Stimulated activated memory B cell treated with anti-CD40 and anti-IgM and Interleukin-4, amounts not matched to agents 10 μg/mL and 1 μg/mL and 100 μg/mL, for 72 hours (primary cell): ENCODE measurements at places on chromosomes 5 and 9.
A peak's percentile ranks its signal among the peaks of the same experiment; 100 is the strongest.

- H3K27me3 ChIP-seq, result no peaks in the 10 kb centered on the region
- H3K4me3 ChIP-seq, result no peak overlapping the region
- H3K27ac ChIP-seq, result no peak overlapping the region
- no peaks in the 10 kb centered on the region for H3K36me3 ChIP-seq
These were observed 1644.5 kb upstream of the NUDT12 start for GRCh38 chr5:105207066-105207465.

DNA sequence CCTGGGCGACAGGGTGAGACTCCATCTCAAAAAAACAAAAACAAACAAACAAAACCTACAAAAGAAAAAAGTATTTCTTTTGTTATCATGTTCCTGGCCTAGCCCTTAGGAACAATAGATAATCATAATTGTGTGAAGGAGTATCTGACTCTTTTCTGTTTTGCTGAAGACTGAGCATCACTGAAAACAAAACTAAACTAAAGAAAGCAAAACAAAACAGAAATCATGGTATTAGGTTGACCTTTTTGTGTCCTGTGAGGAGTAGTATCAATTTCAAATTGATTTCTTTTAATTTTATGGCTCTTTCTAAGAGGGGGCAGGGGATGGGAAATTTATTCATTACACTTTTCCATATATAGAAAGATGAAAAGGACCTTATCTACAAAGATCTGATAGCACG is 246.0 kb downstream of the YTHDC2 start:
- H3K27me3 ChIP-seq, result peaks cover 19% of the 10 kb centered on the region
- H3K27ac ChIP-seq, result no peak overlapping the region
- H3K36me3 ChIP-seq, result no peaks in the 10 kb centered on the region
- H3K4me3 ChIP-seq, result no peak overlapping the region
- no peak for ATAC-seq
- H3K4me1 ChIP-seq, result no peaks in the 10 kb centered on the region

GRCh38 chr5:1557114-1557873 is 33.5 kb upstream of the LPCAT1 start:
- peaks cover 6% of the 10 kb centered on the region for H3K36me3 ChIP-seq
- H3K4me3 ChIP-seq, result no peak overlapping the region
- no peak for ATAC-seq
- H3K4me1 ChIP-seq, result no peaks in the 10 kb centered on the region
- H3K27ac ChIP-seq, result no peak overlapping the region

DNA sequence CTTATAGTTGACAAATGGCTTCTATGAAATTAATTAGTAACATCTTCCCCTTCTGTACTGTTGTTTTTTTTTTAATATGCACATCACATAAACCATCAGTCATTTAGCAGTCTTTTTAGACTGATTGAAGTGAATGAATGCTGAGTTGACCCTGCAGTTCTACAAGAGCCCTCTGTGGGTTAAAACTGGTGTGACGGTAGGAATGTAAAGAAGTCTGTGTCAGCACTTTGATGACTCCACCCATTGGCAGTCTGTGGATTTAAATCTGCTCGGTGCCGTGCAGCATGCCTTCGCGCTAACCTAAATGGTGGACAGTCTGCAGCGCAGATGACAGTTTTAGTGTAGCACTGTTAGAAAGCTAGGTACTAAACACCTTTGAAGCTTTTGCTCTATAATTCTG is 3.1 kb downstream of the GTF3C4 start:
- peaks cover 6% of the 10 kb centered on the region for H3K36me3 ChIP-seq
- no peak overlapping the region for H3K27ac ChIP-seq
- ATAC-seq, result no peak
- H3K27me3 ChIP-seq, result no peaks in the 10 kb centered on the region

DNA sequence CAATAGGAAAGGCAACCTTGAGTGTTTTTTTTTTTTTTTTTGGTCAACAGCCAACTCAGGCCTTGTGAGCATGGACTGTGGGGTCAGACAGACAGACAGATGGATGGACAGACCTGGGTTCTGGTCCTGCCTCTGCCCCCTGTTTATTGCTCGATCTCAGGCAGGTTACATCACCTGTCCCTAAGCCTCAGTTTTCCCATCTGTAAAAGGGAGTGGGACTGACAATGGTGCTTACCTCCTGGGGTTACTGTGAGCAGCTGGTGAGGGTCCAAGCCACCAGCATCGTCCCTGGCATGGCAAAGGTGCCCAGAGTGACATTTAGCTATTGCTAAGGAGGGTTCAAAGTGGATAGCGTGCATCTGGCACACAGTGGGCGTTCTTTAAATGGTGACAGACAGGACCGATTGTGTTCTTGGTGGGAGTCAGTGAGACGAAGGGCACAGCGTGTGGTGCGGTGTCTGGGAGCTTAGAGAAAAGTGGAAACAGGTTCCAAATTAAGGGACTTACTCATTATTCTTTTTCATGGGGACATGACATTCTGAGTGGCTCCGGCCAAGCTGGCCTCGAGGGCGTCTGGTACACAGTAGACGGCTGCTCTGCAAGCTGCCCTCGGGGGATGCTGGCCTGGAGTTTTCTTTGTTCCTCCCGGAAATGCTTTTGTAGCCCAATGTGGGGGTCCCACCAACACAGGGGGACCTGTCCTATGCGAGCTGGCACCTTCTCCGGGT is 72.1 kb downstream of the COL27A1 start:
- no peaks in the 10 kb centered on the region for H3K4me1 ChIP-seq
- no peaks in the 10 kb centered on the region for H3K36me3 ChIP-seq
- H3K4me3 ChIP-seq, result no peak overlapping the region
- ATAC-seq, result no peak

DNA sequence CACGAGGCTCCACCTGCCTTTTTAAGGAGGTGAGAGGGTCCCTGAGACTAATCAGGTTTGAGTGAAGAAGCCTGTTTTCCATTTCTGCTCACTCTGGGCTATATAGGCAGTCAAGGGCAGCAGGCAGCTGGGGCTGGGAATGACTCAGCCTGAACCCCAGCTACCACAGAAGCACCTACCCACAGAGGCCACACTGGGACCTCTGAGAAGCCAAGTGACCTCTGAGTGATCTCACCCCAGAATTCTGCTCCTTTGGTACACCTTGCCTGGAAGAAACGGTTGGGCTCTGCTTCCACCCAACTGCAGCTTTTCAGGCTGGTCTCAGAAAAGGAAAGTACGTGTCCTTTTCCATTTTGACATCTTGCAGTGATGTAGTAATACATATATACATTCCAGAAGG is 6.8 kb downstream of the FAM219A start:
- H3K4me1 ChIP-seq, result peaks cover 28% of the 10 kb centered on the region
- peak; percentile 90 for ATAC-seq
- H3K27me3 ChIP-seq, result no peaks in the 10 kb centered on the region

DNA sequence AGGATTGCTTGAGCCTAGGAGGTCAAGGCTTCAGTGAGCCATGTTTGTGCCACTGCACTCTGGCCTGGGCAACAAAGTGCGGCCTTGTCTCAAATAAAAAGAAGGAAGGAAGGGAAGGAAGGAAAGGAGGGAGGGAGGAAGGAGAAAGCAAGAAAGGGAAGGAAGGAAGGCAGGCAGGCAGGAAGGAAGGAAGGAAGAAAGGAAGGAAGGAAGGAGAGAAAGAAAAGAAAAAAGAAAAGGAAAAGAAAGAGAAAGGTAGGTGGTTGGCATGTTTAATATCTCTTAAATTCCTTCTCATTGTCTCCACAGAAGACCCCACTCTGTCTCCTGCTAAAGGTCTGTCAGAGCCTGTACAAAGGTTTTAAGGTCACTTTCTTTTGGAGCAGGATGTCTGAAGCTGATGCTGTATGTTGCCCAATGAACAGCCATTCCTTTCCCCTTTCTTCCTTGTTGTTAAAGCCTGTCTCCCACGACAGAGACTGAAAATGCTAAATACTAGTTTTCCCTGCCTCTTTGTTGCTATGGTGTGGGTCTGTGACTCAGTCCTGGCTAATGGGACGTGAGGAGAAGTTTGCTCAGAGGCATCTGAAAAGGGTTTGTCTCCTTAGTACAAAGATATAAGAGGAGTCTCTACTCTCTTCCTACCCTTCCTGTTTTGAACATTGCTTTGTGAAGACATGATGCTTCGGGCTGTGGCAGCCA is 213.3 kb downstream of the PCSK1 start:
- H3K4me1 ChIP-seq, result no peaks in the 10 kb centered on the region
- H3K27me3 ChIP-seq, result no peaks in the 10 kb centered on the region
- no peak overlapping the region for H3K27ac ChIP-seq
- ATAC-seq, result no peak

GRCh38 chr5:113293975-113294310 is 140.8 kb downstream of the TSSK1B start:
- peaks cover 16% of the 10 kb centered on the region for H3K4me1 ChIP-seq
- no peak overlapping the region for H3K27ac ChIP-seq
- no peak for ATAC-seq
- H3K27me3 ChIP-seq, result peaks cover 80% of the 10 kb centered on the region

GRCh38 chr9:124214116-124214515 is 43.6 kb upstream of the NEK6 start:
- H3K4me3 ChIP-seq, result no peak overlapping the region
- H3K36me3 ChIP-seq, result no peaks in the 10 kb centered on the region
- H3K27me3 ChIP-seq, result no peaks in the 10 kb centered on the region

DNA sequence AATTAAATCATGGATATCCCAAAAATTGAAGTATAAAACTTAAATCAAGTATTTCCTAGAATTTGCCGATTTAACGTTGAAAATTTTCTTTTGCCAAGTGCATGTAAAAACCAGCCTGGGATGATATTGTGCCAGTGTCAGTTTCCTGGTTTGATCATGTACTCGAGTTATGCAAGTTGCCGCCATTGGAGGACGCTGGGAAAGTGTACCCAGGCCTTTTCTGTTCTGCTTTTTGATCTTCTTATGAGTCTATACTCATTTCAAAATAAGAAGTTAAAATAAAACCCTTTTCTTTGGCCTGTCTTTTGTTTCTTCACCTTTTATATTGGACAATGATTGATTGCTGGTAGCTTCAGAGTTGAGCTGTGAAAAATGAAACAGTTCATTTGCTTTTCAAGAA is 93.1 kb upstream of the NFIL3 start:
- H3K4me1 ChIP-seq, result peaks cover 17% of the 10 kb centered on the region
- no peak overlapping the region for H3K4me3 ChIP-seq
- ATAC-seq, result peak; percentile 68
- no peak overlapping the region for H3K27ac ChIP-seq
- H3K36me3 ChIP-seq, result no peaks in the 10 kb centered on the region

DNA sequence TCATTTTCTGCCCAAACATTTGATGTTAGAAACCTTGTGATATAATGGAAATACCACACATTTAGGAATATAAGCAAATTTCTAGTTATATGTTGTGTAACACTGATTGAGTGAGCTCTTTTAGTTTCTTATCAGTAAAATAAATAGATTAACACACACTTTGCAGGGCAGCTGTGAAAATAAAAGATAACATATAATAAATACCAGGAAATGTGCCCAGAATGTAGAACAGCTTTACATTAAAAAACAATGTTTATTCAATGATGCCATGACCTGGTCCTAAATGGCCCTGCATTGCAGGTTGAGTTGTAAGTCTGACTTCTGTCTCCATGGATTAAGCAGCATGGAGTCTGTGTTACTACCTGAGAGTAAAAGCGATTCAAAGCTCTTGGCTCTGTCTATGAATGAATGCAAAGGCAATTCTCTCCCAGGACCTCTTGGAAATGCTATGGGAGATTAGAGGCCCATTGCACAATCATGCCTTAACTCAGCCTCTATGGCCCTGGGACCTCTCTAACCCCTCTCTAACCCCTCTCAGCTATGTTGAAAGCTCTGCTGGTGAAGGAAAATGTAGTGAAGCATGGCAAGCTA is 296.0 kb upstream of the ACTBL2 start:
- no peak overlapping the region for H3K4me3 ChIP-seq
- no peaks in the 10 kb centered on the region for H3K4me1 ChIP-seq
- no peak for ATAC-seq
- H3K36me3 ChIP-seq, result no peaks in the 10 kb centered on the region

- no peak overlapping the region for H3K4me3 ChIP-seq
- no peaks in the 10 kb centered on the region for H3K27me3 ChIP-seq
- peaks cover 22% of the 10 kb centered on the region for H3K36me3 ChIP-seq
- peak overlapping the region; percentile 60 for H3K27ac ChIP-seq
- peaks cover 42% of the 10 kb centered on the region for H3K4me1 ChIP-seq
- ATAC-seq, result no peak
These were observed 188.6 kb downstream of the NR3C1 start for GRCh38 chr5:143214890-143215289.

GRCh38 chr5:50684721-50685120 is 18.3 kb downstream of the PARP8 start:
- no peak for ATAC-seq
- peak overlapping the region; percentile 53 for H3K27ac ChIP-seq
- no peaks in the 10 kb centered on the region for H3K27me3 ChIP-seq
- no peak overlapping the region for H3K4me3 ChIP-seq

DNA sequence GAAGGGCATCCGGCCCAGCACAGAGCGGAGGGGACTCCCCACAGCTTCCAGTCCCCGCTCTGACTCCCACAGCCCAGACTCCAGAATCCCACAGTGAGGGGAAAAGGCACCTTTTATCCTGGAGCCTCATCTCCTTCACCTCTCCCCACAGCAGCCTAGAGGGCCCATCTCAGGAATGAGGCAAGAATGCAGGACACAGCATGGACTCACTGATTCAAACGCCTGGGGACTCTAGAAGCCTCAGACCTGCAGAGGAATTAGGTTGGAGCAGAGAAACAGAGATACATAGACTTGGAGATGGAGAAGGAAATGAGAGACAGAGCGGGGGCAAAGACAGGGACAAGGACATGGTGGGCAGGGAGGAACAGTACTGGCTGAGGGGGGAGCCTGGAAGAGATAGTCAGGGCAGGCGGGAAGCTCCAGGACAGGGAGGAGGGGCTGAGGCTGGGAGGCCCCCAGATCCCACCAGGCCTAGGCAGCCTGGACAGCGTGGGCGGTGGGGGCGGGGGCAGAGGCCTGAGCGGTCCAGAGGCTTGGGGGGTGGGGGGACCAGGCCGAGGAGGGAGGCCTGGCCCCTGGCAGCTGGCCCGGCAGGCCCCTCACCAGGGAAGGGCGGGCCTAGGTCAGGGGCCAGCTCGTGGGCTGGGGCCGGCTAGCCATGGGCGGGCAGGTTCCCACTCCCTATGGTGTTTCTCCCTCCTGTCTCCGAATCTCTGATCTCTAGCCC is 15.8 kb downstream of the CNTFR start:
- no peak overlapping the region for H3K4me3 ChIP-seq
- peaks cover 14% of the 10 kb centered on the region for H3K4me1 ChIP-seq
- ATAC-seq, result peak; percentile 32
- no peak overlapping the region for H3K27ac ChIP-seq

DNA sequence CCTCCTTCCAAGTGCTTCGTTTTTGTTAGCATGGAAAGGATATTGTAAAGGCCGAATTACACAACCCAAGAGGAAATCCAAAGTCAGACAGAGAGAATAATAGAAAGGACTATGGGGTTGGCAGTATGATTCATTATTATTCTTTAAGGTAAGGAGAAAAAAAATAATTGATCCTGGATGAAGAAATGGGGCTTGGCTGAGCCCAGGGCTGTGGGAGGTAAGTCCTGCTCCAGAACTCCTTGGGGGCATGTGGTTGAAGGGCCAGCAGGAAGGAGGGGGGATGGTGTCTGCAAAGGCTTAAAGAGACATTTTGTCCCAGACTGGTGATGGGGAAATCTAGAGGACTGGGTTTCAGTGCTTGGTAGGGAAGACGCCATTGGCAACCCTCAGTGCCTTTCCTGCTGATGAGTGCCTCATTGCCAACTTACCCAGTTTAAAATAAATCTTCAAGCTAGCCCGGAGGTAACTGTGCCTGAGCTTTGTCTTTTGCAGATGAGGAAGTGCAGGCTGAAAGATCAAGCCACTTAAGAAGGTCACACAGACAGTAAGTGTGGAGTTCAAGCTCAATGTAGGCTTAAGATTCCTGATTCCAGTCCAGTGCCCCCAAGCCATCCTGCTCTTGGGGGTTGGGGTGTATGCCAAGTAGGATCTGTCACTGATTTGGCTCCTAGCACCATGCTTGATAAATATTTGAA is 30.2 kb downstream of the FOXI1 start:
- no peaks in the 10 kb centered on the region for H3K4me1 ChIP-seq
- peaks cover 15% of the 10 kb centered on the region for H3K27me3 ChIP-seq
- ATAC-seq, result no peak
- no peaks in the 10 kb centered on the region for H3K36me3 ChIP-seq
